ENCODE measurements at places on chromosomes 5 and 9.

- no peak for DNase-seq
These were observed 10.8 kb upstream of the CCDC69 start for GRCh38 chr5:151234476-151235238.

DNA sequence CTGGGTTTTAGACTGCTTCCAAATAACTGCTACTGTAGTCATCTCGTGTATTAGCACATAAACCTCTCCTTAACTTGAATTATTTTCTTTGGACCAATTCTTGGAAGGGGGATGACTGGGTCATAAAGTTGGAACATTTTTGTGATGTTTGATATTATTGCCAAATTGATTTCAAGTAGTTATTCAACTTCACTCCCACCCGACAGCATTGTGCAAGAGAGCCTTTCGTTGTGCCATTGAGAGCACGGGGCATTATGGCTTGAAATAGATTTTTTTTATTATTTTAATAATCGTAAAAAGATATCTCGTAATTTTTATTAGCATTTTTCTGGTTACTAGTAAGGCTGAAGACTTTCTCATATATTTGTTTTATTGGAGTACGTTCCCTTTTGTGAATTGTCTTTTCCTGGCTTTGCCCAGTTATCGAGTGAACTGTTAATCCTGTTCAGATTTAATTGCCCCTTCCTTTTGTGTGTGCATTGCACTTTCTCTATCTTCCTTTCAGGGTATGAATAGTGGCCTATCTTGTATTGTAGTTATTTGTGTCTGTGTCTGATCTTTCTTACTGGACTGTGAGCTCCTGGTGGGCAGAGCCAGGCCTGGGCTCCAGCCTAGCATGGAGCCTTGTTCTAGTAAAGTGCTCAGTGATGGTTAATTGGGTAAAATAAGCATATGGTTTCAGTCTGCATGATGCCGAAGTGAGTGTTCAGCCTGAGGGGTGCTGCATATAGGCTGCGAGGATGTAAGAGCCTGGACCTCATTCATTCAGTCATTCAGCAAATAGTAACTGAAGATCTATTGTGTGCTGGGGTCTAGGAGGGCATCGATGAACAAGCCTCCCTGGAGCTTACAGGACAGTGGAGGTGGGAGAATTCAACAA lies 93.5 kb upstream of the SHB start:
- DNase-seq = no peak

DNA sequence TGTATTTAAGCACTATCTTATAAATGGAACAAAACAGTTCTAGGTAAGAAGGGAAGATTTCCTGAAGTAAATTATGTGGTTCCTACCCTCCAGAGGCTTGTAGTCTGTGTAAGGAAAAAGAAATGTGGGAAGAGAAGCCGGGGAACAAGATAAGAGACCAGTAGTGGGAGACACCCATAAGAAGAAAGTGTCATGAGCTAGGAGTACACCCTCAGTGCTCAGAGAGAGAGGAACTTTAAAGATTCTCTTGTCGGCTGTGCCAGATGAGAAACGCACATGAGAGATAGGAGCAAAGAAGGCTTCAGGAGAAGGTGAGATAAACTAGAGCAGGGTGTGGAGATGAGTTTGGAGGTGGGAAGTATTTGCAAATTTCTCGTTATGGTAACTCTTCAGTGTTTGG lies 18.1 kb downstream of the SLC36A1 start:
- peak; percentile 82 for DNase-seq

GRCh38 chr5:134794082-134794481 lies 35.5 kb downstream of the DDX46 start:
- DNase-seq = no peak

GRCh38 chr9:120394058-120394669 lies 185.8 kb downstream of the CDK5RAP2 start:
- no peak for DNase-seq

DNA sequence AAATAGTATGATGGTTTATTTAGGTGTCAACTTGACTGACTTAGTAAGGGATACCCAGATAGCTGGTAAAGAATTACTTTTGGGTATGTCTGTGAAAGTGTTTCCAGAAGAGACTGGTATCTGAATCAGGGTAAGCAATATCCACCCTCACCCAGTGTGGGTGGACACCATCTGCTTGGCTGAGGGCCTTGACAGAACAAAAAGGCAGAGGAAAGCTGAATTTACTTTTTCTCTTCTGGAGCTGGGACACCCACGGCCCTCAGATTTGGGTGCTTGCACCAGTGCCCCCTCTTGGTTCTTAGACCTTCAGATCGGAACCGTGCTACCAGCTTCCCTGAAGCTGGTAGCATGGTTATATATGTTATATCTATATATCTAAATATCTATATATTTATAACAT lies 489.5 kb upstream of the MPDZ start:
- DNase-seq = no peak

DNA sequence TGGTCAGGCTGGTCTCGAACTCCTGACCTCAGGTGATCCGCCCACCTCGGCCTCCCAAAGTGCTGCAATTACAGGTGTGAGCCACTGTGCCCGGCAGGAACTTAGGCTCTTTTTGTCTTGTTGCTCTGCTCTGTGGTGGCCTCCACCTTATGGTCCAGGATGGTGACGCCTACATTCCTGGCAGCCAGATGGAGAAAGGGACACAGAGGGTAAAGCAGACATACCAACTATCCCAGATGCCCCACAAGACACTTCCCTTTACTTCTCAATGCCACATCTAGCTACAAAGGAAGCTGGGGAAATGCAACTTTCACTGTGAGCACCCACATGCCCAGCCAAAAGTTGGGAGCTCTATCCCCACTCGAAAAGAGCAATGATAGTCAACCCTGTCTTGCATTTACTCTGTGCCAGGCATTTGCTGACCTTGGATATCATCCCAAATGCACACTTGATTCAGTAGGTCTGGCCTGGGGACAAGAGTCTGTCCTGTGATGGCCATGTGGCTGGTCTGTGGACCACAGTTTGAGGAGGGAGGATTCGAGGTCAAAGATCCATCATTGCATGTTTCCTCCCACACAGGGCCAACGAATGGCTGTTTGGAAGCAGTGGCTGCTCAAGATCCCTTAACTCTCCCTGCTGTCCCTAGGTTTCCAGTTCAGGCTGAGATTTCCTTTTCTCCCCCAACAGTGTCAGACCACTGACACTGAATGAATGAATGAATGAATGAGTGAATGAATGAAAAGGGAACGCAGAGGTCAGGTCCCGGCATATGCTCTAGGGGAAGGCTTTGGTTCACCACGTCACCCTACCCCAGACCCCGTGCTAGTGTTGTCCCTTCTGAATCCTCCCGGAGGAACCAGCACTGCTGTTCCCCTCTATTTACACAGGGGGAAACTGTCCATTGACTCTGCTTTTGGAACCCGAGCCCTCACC lies 1.4 kb upstream of the ERGIC1 start:
- no peak for DNase-seq

All from OCI-M1 (cell line).